ENCODE measurements at places on chromosomes 11 and 22.
A peak's percentile ranks its signal among the peaks of the same experiment; 100 is the strongest.

DNA sequence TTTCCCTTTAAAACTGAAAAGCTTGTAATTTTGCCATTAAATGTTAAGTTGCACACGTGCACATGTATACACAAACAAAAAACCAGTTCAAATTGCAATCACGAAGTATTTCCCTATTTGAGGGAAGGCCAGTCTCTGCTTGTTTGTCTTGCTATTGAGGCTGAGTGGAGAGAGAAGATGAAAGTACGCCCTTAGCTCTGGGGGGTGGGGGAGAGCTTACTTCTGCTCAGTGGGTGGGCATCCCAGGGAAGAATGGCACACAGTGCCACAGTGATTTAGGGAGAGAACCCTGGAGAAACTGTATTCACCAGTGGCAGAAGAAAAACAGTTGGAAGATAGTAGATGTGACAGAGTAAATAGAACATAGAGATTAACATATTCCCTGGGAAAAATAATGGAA, 8.7 kb downstream of the YAP1 start:
- no peak for DNase-seq

DNA sequence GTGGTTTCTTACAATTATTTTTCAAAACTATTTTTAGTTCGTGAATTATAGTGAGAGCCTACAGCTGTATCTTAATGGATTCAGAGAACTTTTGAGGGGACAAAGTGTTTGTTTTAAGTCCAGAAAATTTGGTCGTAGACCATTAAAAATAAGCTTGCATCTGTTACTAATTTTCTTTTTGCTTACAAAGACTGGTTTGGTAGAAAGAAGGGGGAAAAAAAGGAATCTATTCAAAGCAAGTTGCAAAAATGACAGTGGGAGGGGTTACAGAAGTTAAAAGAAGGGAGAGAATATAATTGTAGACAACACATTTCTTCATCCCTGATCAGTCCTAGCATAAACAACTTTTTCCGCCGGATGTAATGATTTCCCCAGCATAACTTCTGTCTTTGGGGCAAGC, 72.1 kb downstream of the AMOTL1 start:
- no peak for DNase-seq

- no peak for DNase-seq
These were observed 1.8 kb downstream of the FLI1 start for GRCh38 chr11:128695539-128696221.

DNA sequence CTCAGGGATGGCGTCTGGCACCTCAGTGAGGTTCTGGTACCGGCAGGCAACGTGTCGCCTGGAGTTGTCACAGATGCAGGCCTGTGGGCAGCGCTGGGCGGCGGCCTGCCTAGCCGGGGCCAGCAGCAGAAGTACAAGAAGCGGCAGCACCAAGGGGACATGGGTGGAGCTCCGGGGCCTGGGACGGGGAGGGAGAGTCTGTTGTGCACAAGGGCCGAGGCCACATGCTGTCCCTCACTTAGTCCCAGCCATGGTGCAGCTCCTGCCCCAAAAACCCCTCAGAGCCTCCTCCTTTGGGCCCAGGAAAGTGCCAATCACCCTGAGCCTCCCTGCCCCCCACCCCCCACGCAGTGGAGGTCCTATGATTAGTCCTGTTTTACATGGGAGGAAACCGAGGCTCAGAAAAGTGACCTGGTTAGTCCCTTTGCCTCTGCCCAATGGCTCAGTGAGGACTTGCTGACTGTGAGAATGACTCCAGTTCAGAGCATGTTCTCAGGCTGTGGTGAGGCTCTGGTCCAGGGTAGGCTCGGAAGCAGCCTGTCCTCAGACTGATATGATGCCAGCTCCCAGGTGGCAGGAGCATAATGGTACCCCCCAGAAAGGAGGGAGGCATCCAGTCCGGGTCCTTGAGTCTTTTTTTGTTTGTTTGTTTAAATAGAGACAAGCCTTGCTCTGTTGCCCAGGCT, 1.1 kb downstream of the CHADL start:
- DNase-seq, result no peak

DNA sequence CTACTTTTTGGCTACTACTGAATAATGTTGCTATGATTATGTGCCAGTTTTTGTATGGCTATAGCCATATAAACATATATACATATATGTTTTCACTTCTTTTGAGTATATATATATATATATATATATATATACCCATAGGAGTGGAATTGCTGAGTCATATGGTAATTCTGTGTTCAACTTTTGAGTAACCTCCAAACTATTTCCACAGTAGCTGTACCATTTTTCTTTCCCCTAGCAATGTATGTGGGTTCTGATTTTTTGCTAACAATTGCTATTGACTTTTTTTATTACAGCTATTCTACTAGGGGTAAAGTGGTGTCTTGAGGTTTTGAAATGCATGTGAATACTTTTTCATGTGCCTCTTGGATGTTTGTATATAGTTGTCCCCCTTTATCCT, 30.4 kb downstream of the CBL start:
- no peak for DNase-seq

DNA sequence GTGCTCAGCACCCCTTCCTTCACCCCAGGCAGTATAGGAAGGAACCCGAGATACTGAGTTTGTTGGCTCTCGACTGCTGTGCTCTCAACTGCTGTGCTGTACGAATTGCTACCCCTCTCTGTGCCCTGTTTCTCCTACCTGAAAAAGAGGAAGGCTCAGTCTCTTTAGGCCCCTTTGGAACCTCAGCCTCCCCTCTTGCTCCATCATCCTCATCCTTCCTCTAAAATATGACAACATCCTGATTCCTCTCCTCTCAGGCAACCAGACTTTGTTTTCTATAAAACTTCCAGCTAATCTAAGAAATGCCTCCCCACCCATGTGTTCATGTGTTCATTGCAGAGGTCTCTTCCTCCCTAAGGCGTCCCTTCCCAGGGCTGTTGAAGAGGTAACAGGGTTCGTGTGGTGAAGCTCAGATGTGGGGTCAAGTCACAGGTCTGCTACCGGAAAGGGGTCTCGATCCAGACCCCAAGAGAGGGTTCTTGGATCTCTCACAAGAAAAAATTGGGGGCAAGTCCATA, 35.5 kb upstream of the CD82 start:
- DNase-seq, result no peak

DNA sequence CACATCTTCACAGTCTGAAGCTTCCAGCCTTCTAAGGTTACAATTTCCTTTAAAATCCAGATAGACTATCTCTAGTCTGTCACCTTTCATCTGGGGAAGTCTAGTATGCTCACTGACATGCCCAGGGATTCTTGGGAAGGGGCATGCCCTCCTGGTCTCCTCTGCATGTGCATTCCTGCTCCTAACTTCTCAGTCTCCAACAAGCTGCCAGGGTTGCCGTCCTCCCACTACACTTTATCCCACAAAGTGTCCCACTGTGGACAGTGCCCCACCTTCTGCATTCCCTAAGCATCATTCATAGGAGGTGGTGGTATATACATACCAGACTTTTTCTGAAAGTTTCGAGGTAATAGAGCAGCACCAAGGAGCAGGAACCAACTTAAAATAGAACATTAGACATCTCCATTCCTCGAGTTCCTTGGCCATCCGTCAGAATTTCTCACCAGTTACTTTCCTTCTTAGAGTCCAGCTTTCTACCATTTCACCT, 28.7 kb downstream of the EIF3F start:
- no peak for DNase-seq

GRCh38 chr11:30016588-30017363, at the start of gene KCNA4:
KCNA4 (minus strand) TSS chr11:30017030; CDS start chr11:30012678, 4,352 bp downstream.
- peak; percentile 67 for DNase-seq

DNA sequence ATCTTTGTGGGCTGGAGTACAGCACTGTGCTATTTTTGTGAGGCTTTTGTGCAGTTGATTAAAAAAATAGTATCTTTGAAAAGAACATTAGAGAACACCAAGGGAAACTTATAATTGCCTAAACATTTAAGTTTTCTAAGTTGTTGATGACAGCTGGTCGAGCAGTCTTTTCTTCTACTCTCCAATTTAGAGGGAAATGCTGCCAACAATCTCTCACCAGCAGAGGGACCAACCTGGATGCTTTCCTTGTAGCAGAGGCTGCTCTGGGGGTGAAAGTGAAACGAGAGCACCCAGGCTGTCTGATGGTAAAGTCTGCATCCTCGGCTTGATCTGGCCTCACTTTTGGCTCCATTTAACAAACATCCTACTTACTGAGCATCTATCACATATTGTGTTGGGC, 1286.5 kb upstream of the TENM4 start:
- no peak for DNase-seq

DNA sequence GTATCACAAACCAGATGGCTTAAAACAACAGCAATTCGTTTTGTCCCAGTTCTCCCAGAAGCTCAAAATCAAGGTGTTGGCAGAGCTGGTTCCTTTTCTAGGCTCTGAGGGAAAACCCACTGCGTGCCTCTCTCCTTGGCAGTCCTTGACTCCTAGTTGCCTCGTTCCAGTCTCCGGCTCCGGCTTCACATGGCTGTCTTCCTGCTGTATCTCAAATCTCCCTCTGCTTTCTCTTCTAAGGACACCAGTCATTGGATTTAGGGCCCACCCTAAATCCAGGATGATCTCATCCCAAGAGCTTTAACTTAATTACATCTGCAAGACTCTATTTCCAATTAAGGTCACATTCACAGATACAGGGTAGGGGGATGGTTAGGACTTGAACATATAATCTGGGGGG, 9.2 kb upstream of the NAA40 start:
- DNase-seq, result no peak

DNA sequence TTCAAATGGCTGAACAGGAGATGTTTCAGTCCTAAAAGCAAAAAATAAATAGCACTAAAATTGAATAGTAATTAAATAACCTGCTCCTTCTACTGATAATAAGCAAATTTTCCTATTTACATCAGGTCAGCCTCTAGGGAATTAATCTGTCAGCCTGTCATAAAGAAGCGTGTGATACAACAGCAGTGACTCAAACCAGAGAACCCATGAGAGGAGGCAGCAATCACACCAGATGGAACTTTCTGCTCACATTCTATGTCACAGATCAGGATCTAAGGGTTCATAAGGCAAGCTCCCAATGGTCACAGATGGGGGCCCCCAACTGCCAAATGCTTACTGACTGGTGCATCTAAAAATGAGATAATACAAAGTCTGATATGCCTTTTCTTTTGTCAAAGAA, 41.1 kb downstream of the RBFOX2 start:
- DNase-seq, result no peak

DNA sequence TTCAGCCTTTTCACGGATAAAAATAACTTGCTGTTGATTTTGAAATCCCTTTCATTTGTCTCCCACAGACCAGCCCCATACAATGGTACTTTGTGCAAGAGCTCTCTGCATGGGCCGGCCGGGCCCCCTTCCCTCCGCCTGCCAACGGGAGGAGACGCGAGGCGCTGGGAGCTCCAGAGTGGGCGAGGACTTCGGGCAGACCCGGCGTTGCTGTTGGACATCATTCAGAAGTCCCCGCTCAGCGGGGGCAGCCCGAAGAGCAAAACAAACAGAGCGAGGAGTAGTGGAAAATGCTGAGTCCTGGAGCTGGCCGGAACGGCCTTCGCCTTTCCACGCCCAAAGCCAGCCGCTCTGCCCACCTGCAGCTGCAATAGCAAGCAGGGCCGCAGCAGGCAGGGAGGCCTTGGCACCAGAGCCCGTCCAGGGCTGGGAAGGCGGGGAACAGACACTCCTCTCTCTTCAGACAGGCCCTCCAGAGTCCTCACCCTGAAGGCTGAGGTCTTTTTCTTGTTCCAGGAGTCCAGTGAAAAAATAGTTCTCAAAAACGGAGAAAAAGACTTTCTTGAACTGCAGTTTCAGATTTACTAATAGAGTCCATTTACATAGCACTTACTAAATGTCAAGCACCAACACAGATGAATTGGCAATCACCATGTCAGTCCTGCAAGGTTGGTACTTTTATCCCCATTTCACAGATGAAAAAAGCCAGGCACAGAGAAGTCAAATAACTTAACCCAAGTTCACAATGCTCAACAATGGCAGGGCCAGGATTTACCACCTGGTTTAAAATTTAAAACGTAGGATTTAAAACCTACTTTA, 135.5 kb downstream of the ETS1 start:
- peak; percentile 88 for DNase-seq

DNA sequence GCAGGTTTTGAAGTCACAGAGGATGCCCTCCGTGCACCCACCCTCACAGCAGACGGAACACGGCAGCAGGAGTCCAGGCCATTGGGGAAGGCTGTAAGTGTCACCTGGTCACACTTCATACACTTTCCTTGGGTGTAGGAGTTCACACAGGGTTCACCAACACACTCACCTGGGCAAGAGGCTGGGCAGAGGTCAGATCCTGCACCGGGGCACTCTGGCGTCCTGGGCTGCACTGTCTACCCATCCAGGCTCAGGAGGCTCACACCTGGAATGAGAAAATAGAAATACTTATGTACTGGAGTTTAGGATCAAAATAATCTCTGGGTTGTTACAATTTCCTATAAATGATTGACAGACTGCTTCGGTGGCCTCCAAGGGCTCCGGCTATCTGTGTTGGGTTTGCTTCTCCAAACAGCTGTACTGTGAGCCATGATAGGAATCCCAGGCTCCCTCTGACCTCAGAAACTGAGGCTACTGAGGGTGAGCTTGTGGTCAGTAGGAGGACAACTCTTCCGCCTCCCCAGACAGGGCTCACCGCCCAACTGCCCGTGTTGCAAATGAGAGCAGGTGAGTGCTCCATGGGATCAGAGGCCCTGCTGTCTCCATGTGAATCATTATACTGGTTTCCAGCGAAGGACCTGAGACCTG, 20.1 kb upstream of the CARS1 start:
- no peak for DNase-seq

- DNase-seq, result no peak
These were observed 3.6 kb downstream of the PIK3IP1 start for GRCh38 chr22:31288496-31289240.

GRCh38 chr11:75154646-75155569, 4.0 kb downstream of the SLCO2B1 start:
- DNase-seq, result no peak

DNA sequence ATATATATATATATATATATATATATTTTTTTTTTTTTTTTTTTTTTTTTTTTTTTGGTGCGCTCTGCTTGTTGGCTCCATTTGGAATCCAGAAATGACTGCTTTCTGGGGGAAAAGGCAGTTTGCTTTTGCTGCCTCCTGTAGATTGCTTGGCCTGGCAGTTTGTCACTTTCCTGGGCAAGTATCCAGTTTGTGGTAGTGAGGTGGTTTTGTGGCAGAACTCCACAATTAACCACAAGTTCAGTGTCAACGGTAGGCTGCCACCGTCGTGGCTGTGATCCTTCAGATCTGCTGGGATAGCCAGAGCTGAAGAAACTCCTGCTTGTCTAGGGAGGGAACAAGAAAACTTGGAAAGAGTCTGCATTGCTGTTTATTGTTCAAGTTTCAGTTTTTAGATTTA, 5.0 kb upstream of the PDE3B start:
- DNase-seq, result peak; percentile 36

- no peak for DNase-seq
These were observed 26.9 kb downstream of the SUSD2 start for GRCh38 chr22:24208012-24208749.

DNA sequence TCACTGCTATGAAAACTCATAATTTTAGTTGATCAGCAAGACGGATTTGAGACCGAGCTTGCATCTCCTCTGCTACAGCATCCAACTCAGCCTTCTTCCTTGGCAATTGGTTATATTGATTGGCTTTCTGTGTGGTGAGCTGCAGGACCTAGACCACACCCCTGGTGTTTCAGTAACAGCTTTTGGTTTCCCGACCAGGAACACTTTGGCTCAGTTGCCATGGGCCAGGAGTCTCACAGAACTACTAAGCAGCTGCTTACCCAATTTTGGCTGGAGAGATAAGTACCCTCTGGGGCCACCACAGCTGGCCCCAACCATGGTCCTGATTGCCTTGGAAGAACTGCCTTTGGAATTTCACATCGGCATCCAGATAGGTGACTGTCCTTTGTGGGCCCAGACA, at the start of gene GLYATL1:
TSS of gene GLYATL1 (plus strand) at position 212 of the 400 bp plus-strand sequence. CDS start 7,600 bp downstream, outside the sequence.
- DNase-seq, result no peak

- no peak for DNase-seq
These were observed 27.7 kb downstream of the MUC2 start for GRCh38 chr11:1102221-1102971.

GRCh38 chr11:6664551-6664950, 8.9 kb upstream of the DCHS1 start:
- DNase-seq, result no peak
